Activated T-cell treated with anti-CD3 and anti-CD28 coated beads for 4 hours (primary cell): ENCODE measurements at places on chromosomes 11 and 22.

- no peak for DNase-seq
Measured at GRCh38 chr22:43274595-43275240, 68.5 kb downstream of the SCUBE1 start.

DNA sequence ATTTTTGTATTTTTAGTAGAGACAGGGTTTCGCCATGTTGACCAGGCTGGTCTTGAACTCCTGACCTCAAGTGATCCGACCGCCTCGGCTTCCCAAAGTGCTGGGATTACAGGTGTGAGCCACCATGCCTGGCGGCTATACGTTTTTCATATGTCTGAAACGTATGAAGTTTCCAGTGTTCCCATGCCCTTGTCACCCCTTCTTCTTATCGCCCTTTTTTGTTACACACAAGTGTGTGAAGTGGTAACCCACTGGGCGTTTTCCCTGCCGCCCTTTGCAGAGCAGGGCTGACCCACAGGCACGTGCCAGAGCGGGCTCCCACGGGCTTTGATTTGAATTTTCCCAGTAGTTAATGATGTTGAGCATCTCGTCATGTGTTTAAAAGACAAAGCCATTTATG lies 17.0 kb downstream of the PIM3 start:
- no peak for DNase-seq

DNA sequence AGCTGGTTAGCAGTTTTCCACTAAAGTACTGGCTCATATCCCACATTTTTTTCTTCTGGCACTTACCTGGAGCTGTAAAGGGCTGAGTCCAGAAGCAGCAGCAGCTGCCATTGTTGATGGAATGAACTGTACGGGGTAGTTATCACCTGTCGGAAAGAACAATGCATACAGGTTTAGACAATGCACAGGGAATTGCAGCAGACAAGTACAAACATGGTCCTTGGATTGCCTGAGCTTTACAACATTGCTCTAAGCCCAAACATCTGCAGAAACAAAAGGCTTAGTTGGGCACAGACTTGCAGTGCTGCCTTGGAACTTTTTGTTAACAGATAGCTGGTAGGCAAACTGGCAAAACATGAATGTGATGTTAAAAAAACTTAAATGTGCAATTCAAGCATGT lies 258.8 kb downstream of the SOX6 start:
- no peak for DNase-seq

GRCh38 chr11:64742889-64743590 lies 902 bp downstream of the RASGRP2 start:
- DNase-seq: peak; percentile 70

DNA sequence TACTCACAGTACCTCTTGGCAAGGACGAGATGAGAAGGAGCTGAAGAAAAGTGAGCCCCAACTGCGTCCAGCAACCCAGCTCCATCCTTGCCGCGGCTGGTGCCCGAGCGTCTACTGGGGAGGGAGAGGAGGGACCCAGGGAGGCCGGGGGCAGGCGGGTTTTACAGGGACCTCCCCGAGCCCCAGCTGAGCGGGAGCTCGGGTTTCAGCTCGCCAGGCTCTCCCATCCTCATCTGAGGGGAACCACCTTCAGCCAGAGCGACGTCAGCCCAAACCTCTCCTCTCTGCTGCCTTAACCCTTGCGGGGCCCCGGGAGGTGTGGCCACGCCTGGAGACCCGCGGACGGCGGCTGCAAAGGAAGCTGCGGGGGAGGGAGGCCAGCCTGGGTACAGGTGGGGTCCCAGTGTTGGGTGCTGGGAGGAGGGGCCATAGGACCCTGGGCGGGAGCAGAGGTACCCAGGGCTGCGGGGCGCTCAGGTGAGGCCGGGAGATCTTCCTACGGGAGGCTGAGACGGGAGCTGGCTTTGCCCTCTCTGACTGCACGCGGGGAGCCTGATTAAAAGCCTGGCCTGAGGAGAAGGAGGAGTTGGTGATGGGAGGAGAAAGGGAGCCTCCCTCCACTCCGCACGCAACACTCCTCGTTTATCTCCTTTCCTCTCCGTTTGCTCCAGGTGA lies at the start of gene PAMR1:
Gene PAMR1 (minus strand): TSS at position 116 of the 675 bp plus-strand sequence. CDS start 31 bp downstream, at position 85.
- no peak for DNase-seq

DNA sequence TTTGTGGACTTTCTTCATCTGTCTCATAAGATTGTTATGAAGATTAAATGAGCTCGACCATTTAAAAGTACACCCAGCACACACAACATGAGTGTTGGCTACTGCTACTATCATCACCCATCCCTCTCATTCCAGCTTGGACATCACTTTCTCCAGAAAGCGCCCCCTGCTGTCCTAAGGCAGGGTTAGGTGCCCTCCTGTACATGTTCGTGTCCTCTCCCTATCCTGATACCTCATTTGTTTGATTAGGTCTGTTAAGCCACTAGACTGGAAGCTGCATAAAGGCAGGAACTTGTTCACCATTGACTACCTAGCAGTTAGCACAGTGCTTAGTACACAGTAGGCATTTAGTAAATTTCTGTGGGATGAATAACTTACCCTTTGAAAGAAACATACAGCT lies 85.5 kb downstream of the ENTHD1 start:
- DNase-seq: peak; percentile 19

- no peak for DNase-seq
Measured at GRCh38 chr11:115117956-115118493, 386.2 kb downstream of the CADM1 start.

- no peak for DNase-seq
Measured at GRCh38 chr22:45965563-45965962, 11.4 kb downstream of the WNT7B start.
